ENCODE measurements at places on chromosomes 6 and 20.

GRCh38 chr20:45429618-45430017, 13.7 kb downstream of the PIGT start:
- DNase-seq, result no peak

GRCh38 chr6:157034436-157035230, 257.5 kb downstream of the ARID1B start:
- DNase-seq, result no peak

GRCh38 chr6:52164319-52165094, 21.7 kb upstream of the IL17A start:
- no peak for DNase-seq

DNA sequence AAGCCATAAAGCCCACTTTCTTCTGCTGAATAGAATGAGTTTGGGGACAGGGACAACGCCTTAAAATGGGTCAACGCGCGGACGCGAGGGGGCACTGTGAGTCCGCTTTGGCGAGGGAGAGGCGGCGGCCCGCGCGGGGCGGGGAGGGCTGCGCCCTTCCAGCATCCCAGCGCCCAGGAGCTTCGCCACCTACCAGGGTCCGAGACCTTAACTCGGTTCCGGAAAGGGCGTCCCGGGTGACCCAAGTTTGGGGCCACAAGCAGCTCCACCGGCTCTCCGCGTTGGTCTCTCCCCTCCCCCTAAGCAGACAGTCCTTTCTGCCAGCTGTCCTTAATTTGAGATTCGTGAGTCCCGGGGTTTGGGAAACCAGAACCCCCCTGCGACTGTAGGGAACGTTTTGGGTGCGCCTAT, 1.8 kb upstream of the SAMD5 start:
- DNase-seq, result no peak

- DNase-seq, result no peak
Measured at GRCh38 chr20:44819936-44820335, 9.6 kb upstream of the RIMS4 start.

GRCh38 chr6:41700463-41701347, 34.7 kb downstream of the TFEB start:
- DNase-seq, result no peak

DNA sequence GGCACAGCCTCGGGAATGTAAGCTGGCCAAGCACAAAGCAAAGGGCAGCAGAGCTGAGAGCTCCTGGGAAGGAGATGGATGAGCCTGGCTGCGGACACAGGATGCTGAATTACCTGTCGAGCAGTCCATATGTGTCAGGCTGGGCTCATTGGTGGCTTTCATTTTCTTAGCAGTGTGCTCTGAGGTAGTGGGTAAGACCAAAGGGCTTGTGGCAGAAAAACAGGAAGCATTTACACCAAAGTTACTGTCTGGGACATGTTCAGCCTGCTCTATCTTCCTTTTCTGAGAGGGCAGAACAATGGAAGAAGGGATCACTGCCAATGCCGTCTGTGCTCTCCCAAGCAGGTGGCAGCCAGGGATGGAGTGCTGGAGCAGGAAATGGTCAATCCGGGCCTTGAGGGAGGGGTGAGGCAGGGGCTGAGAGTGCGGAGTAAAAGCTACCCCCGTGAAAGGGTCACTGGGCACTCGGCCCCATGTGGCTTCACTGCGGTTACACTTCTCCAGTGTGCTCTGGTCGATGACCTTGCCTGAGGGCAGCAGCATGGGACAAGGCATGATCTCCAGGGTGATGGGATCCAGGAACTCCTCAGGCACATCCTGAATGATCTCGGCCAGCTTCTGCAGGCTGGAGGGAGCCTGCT, 36.9 kb upstream of the AVP start:
- no peak for DNase-seq

DNA sequence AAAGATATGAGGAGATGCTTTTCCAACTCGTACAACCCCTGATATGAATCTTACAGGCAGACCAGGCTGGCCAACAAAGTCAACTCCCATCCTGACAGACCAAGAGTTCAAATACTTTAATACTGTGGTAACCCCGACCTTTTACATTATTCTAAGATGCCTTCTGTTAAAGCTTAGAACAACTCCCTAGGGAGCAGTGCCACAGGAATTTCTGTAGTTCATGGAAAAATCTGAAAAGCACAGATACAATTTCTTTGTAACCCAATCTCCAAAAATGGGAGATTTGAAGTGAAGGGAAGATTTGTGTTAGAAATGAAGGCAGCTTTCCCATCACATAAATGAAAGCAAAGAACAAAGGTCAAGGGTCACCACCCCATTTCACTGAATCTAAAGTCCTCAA, 151.3 kb upstream of the BEND6 start:
- no peak for DNase-seq

DNA sequence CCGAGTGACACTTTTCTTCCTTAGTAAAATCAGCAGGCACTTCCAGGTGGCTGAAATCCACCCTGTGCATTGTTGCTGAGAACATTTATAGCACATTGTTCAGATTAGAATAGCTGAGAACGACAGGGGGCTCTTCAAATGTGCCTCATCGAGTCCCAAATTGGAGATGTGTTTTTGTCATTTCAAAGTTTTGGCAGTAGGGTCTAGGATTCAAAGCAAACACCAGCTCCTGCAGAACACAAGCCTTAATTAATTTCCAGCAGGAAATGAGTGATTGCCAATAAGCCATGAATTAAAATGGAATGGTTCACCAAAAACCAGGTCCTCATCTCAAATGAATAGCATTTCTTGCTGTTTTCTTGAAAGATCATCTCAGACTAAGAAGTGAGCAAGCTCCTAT, 171.6 kb downstream of the PLCB1 start:
- DNase-seq, result no peak

DNA sequence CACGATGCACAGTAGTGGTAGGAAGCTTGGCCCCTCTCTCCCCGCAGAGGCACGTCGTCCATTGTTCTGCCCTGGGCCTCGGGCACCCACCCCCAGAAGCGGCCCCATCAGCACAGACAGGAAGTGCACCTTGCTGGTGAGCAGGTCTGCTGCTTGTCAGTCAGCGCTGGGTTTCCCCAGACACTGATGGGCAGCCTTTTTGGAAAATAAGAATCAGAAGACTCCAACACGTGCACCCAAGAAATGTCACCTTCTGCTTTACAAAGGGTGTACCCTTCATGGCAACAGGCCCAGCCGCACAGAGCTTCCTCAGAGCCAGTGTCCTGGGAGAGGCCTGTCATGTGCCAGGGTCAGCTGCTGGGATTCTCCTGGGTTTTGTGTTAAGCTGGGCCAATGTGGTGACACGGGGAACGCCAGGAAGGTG, 34.7 kb upstream of the IRF4 start:
- no peak for DNase-seq

- DNase-seq, result no peak
Measured at GRCh38 chr6:67175101-67175500, 1460.0 kb upstream of the ADGRB3 start.

DNA sequence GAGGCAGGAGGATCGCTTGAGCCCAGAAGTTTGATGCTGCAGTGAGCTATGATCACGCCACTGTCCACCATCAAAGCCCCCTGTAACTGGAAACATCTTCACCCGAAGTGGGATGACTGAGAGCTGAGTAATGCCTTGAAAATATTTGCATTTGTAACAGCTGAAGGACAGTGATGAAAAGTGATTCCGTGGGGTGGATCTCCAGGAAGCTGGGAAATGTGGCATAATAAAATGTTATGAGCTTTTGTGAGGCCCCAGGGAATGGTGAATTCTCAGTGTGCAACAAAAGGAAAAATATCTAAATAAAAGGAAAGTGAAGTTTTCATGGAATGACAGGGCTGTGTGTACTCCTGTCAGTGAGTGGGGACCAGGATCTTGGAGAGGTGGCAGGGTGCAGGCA, 92.0 kb downstream of the JAG1 start:
- no peak for DNase-seq

- no peak for DNase-seq
Measured at GRCh38 chr6:131910219-131910589, 41.0 kb downstream of the CCN2 start.
